ENCODE measurements at places on chromosomes 1 and 21.

DNA sequence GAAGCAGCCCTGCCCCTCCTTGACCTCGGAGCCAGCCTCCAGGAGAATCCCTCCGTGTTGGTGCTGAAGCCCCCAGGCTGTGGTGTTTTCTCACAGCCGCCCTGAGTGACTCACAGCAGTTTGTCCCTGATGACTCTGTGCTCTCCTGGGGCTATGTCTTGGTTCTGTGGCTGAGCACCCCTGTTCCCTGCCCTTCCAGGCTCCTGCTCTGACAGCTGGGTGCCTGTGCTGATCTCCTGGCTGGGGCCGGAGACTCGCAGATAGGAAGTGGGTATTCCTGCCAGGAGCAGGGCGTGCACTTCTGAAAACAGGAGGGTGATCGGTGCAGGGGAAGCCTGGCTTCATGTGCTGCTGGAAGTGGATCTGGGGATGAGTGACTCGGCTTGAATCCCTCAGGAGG is 34.5 kb downstream of the POFUT2 start:
- DNase-seq: no peak

DNA sequence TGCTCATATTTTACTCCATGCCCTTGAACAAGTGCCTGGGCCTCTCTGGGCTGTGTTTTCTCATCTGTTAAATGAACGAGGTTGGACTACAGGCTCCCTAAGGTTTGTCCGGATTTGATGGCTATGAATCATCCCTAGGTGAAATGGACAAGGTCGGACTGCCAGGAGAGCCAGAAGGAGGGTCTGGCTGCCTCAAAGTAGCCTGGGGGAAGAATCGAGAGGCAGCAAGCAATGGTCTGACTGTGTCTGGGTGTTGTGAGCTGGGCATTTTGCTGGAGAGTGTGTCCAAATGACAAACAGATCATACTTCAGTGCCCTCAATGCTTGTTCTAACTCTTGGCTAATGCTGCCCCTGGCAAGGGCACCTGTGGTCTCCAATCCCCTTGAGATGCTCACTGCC is 730.9 kb downstream of the PTPRU start:
- no peak for DNase-seq

DNA sequence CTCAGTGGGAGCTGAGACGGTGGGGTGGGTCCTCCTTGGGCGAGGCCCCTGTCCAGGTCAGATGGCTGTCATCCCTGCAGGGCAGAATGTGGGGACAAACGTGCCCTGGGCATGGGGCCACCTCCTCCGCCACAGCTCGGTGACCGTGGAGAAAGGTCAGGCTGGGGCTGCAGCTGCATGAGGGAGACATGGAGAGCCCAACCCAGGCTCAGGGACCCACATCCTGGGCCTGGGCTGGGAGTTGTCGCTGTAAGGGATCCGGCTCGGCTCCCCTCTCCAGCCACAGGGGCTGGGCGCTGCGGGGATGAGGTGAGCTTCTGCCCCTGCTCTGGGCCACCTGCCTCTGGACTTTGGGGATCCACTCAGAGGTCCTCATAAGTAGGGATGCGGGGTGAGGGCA is 518 bp upstream of the PLCH2 start:
- no peak for DNase-seq

- DNase-seq: no peak
Measured at GRCh38 chr1:147214842-147215539, 10.1 kb downstream of the FMO5 start.

DNA sequence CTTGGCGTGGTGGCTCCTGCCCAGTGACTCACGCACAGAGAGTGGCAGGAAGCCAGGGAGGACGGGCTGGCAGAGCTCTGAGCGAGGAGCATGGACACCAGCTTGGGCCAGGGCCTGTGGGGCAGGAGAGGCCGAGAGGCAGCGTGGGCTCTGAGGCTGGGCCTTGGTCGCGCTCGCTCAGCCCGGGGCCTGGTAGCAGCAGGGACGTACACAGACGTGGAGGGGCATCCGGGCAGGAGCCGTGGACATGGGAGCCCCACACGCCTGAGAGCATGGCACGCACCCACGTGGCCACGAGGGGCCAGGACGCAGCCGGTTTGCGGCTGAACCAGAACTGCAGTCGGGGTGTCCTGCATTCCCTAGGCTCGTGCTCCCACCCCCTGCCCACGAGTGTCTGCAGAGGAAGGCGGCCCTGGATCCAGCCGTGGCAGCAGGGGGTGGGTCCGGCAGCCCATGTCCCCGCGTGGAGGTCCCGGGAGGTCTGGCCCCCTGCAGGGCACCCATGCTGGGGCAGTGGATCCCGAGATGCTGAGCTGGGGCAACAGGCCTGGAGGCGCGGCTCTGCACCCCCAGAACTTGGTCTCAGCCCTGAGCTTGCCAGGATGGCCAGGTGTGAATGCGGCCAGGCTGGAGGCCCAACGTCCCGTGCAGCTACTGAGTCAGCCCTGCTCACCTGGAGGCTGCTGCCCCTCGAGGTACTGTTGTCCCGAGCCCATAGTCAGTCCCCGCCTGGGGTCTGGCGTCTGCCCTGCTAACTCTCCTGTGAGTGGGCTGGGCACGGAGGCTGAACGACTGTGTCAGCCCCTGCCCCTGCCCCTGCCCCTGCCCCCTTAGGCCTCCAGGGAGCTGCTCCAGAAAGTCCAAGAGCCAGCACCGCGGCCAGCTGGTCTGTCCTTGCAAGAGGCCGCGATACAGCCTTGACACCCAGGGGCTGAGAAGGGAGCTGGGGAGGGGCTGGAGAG is 61.6 kb downstream of the SLX9 start:
- DNase-seq: no peak

- DNase-seq: no peak
Measured at GRCh38 chr1:109634292-109634691, 14.7 kb downstream of the AMPD2 start.

DNA sequence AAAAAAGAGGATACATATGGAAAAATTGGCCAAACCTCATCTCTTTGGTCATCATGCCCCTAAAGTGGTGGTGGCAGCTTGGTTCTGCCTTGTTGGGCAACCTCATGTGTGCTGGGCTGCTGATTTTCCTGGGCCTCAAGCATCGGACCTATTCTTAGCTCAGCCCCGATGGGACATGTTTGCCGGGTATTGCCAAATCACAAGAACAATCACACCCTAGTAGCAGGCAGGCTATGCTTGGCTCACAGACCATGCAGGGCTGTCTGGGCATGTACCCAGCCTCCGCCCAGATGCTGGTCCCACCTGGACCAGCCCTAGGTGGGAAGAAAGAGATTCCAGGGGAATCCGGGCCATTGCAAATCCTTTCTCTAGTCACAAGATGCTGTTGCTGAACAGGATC is 189.4 kb upstream of the FGGY start:
- no peak for DNase-seq

DNA sequence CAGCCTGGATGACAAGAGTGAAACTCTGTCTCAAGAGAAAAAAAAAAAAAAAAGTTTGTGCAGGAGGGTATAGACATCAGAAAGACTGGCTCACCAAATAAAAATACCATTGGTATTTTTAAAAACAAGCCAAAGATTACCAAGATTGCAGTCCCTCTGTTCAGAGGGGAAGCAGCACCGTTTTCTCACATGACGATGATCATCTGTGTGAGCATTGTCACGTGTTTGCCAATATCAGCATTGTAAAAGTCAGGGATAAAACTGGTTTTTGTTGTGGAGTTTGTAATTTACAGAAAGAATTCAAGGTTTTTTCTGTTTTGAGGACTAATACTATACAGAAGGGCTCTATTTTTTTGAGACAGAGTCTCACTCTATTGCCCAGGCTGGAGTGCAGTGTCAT is 26.5 kb downstream of the ZNF362 start:
- DNase-seq: no peak

DNA sequence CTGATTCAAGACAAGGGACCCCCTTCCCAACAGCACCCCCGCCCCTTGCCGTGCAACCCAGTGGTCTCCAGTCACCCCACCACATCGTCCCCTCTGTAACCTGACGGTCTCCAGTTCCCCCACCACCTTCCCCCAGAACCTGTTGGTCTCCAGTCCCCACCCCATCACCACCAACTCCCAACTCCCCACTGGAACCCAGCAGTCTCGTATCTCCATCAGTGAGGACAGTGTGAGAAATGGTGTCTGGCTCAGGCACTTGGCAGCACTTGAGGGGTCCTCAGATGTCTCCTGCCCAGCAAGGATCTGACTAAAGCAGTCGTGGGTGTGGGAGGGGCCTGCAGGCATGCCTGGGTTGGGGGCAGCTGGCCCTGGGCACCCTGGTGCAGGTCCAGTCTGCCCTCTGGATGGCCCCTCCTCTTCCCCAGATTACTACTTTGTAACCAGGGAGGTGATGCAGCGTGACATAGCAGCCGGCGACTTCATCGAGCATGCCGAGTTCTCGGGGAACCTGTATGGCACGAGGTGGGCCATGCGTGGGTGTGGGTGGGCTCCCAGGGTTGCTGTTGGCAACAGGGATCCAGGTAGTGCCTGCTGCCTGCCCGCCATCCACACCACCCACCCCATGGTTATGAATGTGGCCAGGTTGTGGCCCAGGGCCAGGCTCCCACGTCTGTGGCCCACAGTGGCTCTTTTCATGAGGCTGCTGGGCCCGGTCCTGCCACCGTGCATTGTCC is 3.1 kb upstream of the GJC2 start:
- no peak for DNase-seq

DNA sequence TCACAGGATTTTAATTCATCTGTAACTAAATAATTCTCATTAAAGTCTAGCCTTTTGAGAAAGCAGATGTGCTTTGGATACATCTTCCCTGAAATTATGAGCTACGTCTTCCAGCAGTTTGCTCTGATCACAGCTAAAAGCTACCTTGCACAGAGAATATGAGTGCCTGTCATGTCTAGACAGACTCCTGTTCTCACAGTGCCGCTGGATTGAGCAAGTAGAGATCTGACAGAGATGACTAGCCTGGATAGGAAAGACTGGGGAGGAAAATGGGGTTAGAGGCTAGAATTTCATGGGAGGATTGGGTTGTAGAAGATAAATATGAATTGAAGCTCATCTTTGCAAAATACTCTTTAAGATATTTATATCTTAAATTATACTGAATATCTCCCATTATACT is 24.1 kb downstream of the CEPT1 start:
- DNase-seq: no peak

DNA sequence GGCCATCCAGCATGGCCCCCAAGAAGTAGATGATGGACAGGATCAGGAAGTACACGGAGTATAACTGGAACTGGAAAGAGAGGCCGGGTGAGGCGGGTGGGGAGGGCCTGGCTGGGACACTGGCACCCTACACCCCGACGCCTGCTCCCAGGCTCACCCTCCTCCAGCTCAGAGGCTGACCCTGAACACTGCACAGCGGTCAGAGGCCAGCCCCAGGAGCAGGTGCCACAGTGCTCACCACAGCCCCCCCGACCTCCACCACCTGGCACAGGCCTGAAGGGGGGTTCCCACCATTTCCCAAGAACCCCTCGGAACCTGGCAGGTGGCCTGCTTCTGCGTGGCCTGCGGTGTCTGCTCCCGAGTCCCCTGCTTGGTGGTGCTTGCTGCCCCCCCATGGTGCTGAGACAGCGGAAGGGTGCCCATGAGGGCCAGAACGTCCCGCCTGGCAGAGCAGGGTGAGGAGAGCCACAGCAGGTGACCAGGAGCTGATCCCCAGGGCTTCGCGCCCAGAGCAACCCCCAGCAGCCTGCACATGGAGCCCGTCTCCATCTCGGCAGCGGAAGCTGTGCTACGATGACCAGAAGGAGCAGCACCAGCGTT is 26.1 kb downstream of the SLC19A1 start:
- peak; percentile 6 for DNase-seq

DNA sequence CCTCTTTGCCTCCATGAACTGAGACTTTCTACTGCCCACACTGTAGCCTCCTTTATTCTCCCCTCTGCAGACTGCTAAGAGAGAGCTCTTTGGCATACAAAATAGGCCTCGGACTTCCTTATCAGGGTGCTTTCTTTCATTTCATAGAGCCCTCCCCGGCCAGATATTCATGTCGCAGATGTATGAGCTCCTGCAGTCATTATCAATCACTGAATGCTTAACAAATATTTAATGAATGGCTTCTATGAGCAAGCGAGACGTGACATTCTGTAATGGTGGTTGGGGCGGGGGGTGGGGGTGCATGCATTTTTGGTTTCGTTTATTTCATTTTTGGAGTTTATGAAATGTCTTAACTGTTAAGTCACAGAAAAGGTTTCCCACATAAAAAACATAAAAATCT is 344.8 kb upstream of the KAZN start:
- no peak for DNase-seq

DNA sequence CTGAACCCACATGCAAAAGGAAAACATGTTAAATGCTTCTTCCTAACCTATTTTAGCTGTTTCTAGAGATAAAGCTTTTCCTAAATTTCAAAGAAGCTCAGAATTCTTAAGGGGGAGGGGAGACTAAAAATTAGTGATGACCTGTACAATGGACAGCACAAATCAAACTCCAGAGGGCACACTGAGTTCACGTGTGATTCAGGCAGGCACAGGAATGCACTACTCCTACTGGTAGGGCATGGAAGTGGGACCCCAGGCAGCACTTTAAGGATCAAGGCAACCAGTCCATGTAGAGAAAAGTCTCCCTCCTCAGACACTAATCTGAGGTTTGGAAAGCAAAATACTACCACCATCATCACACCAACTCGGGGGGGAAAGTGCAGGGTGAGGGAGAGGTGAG is 31.3 kb upstream of the CLCA4 start:
- no peak for DNase-seq

- no peak for DNase-seq
Measured at GRCh38 chr1:159092036-159092760, 15.6 kb upstream of the AIM2 start.

DNA sequence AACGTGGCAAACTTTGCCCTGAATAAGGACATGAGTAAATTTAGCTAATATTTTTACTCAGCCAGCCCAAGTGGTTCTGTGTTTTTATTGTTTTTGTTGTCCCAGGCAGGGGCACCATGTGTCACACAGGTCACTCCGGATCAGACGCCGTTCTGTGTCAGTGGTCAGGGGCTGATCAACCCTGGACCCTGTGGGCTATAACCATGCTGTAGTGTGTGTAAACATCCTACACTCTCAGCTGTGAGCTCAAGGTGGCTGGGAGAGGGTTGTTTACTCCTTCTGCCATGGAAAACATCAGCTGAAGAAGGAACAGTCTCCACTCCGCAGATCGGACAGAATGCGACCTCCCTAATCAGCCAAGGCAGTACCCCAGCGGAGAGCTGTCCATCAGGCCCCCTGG is 26.5 kb upstream of the KCNQ4 start:
- DNase-seq: no peak

All from naive thymus-derived CD4-positive, alpha-beta T cell (primary cell).